ACHN (cell line): ENCODE measurements at places on chromosomes 16 and 17.

DNA sequence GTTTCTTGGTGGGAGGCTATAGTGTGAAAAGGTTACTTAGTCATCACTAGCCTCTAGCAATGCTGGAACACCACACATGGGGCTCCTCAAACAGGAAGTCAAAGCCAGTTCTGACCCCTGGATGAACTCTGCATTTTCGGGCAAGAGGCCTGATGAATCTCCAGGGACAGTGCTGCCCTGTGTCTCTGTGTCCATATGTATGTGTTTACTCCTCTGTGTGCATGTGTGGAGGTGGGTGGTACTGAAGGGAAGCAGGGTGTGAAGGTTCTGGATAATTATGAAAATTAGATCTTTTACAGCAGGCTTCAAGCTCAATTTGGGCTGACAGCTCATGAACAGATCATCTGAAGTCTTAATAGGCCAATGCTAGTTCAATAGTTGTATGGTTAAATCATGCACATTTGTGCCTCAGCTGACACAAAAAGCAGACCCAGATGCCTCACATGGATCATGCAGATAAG lies 133.6 kb downstream of the SNX11 start:
- DNase-seq: peak; percentile 87

GRCh38 chr16:85579191-85579590 lies 33.9 kb upstream of the GSE1 start:
- DNase-seq: no peak

- peak; percentile 81 for DNase-seq
These were observed 46.3 kb downstream of the DNAH9 start for GRCh38 chr17:11644265-11645212.

DNA sequence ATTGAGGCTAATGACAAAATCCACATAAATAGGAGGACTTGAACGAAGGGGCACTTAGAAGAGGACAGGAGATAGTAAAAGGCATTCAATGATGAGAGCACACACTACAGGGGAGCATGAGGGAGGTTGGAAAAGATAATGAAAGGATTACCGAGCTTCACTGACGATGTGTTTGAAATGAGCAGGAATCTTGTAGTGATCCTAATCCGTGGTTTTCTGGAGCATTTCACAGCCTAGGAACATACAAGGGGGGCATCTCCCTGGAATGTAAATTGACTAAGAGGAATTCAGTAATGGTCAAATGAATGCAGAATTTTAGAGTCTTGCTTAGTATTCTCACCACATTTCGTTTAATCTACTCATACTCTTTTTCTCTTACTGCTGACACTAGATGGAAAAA lies 5.2 kb downstream of the ATMIN start:
- DNase-seq: no peak

DNA sequence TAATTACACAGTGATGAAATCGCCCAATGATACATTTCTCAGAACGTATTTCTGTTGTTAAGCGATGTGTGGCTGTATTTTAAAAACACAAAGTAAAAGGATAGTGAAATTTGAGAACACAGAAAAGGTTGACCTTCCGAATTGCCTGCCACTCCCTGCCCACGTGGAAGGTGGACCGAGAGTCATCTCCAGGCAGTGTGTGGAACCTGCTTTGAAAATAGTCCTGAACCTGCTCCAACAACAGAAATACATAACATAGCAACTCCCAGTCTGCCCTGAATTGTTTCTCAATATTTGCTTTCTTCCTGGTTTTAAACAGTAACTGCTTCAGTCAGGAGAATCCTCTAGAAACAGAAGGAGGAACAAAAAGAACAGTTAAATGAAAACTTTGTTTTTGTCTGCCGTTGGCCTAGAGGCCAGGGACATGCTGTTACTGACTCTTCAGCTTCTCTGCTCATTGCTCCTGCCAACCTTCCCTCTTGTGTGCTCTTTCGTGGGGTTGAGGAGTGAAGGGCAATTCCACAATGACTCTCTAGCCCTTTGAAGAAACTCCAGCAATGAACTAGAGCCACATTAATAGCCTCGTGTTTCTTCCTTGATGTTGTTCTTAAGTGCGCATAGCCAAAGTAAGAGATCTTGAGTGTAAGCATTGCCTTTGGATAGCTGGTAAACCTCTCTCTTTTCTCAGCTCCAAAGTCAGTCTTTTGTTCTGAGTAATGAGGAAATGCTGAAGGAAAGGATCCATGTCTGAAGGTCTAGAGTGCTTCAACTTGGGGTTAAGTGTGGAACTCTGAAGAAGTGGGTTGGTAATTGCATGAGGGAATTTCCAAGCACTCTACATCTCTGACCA lies 452.5 kb upstream of the CCL2 start:
- no peak for DNase-seq

DNA sequence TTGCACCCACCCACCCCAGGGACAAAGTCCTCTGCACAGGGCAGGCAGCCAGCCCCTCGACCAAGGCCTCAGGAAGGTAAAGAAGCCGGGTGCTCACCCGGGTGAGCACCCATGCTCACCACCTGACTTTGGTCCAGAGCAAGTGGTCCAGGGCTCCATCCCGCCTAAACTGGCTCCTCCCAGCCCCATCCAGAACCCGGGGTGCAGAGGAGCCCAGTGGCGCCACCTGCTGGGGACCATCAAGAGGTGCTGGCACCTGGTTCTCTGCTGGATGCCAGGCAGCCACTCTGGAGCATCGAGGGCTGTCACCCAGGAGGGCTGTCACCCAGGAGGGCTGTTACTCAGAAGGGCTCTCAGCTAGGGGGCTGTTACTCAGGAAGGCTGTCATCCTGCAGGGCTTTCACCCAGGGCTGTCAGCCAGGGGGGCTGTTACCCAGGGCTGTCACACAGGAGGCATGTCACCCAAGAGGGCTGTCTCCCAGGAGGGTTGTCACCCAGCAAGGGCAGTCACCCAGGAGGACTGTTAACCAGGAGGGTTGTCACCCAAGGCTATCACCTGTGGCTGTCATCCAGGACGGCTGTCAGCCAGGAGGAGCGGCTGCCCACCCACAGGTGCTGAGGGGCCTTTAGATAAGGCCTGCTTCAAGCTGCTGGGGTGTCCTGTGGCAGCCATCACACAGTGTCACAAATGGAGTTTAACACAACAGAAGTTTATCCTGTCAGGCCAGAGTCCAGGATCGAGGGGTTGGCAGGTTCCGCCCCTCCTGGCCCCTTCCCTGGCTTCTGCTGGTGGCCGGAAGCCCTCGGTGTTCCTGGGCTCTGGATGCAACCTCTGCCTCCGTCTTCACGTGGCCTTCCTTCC lies 98.5 kb downstream of the TNFRSF13B start:
- DNase-seq: peak; percentile 51

DNA sequence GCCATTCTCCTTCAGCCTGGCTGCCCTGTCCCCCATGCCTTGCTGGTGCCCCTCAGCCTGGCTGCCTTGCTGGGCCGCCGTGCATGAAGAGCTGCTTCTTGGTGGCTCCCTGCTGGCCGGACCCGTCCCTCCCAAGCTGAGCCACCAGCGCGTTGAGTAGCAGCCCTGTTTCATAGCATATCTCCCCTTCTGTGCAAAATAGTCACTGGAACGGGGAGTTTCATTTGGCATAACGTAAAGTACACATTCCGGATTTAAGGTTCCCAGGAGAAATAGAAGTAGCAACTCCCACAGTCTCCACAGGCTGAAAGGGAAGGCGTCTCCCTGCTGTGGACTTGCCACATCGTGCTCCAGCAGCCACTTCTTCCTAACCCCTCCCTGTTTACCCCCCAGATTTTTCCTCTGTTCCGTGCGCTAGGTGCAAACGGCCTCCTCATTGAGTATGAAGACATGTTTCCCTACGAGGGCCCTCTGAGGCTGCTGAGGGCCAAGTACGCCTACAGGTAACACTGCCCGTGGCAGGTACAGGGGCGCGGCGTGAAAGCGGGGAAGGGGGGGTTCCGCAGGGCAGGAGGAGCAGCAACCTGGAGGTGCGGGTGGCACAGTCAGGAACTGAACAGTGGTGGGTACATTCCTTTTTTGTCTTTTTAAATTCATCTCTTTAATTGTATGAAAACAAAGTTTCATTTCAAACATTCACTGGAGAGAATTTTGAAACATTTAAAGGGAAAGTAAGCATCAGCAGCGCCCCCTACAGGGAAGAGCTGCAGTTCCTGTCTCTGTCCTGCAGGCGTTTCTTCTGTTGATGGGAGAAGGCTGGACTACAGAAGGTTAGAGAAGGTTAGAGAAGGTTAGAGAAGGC lies 5.8 kb upstream of the OGFOD3 start:
- DNase-seq: peak; percentile 47

- DNase-seq: peak; percentile 82
These were observed 27.6 kb downstream of the CCDC40 start for GRCh38 chr17:80063830-80064585.

DNA sequence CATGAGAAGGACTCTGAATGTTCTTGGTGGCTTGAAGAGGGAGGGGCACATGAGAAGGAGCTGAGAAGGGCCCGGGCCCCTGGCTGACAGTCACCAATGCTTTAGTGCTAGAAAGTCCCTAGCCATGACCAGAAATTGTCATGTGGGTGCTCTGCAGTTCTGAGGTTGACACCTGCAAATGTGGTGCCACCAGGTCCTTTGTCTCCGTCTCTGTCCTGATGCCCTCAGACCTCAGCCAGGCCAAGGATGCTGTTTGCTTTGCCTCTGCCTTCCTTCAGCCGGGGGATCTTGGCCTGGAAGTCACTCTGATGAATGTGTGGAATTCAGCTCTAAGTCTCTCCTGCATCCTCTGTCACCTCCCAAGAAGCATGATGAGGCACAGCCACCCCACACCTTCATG lies 63.6 kb downstream of the TNFRSF13B start:
- DNase-seq: no peak

DNA sequence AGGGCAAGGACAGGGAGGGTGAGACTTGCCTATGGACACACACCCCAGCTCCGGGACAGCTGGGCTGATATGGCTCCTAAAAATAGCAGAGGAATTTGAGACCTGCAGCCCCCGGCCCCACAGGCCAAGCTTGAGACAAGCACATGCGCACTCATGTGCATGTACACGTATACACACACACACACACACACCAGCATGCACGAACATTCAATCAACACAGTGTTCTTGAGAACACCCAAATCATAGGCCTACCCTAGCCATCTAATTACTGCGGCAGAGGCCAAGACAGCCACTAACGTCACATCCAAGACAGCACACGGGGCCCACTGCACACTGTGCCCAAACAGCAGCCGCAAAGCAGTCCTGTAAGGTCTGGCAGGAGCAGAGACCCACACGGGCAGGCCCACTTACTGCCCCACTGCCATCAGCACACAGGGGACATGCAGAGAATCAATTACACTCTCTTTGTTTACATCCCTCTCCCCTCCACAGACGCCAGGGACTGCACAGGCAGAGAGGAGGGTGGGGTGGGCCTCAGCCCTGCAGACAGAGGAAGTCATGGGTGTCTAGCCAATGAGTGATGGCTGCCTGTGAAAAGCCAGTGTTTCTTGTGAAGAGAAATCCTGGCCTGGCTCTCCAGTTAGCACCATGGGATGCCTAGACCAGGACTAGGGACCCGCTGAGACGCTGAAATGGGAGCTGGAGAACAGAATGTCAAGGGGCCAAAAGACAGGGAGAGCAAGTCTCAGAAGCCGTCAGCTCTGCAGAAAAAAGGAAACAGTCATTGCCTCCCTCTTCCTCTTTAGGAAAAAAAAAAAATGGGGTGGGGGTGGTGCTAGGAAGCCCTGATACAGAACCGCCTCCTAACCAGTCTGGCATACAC lies 39.3 kb downstream of the MYO18A start:
- no peak for DNase-seq

- peak; percentile 50 for DNase-seq
These were observed 2.9 kb downstream of the KRT39 start for GRCh38 chr17:40963838-40964237.

DNA sequence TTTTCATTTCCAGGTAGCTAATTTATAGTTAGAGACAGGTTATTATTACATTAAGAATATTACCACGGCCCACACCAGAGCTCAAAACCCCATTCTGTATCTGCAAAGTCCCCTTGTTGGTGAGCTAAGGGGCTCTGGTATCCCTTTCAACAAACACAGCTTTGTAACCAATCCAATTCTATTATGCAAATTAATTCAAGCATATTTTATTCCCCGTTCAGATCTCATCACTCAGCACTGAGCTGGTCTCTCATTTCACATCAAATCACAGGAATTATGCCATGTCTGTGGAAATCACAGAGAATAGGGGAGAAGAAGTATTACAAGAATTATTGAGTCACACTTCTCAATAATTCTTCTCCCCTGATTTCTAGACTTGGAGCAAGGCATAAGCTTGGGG lies 111.7 kb downstream of the CDH11 start:
- no peak for DNase-seq

DNA sequence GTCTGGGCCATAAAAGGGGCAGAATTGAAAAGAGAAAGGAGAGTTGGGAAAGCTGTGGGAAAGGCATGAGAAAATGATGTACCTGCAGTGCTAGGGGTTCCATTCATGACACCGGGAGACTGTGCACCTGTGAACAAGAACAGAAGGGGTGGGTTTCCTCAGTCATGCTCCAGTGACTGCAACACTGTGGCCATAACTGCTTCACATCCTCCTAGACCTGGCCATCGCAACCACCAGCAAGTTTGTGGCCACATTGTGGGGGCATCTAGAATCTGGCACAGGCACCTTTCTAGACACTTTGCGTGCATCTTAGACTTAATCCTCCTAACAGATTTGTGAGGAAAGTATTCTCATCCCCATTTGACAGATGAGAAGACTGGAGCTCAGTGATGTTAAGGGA lies 12.7 kb downstream of the GP2 start:
- DNase-seq: no peak

GRCh38 chr17:6471531-6472465 lies 27.5 kb downstream of the PIMREG start:
- peak; percentile 89 for DNase-seq

DNA sequence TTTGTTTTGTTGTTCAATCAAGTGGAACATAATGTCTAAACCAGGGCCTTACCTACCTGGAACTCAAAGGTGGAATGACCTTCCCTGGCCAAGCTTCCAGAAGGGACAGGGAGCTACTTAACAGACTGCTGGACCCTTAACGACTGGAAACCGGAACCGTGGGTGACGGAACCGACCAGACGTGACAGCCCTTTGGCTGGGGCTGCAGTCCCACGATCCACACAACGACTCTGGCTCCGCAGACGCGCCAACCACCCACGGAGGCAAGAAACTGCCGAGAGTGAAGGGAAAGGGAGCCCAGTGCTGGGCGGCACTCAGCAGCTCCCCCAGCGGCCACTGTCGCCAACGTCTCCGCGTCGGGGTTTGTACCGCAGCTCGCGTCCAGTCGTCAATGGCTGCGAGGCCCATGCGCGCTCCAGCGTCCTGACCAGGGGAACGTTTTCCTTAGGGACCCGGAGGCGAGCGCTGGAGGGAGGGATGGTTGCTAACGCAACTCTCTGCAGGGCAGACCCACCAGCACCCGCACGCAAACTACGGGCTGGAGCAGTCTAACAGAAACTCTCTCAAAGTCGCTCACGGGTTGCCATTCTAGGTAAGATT lies 5.5 kb upstream of the KIF22 start:
- DNase-seq: no peak

- peak; percentile 22 for DNase-seq
These were observed 6.1 kb upstream of the TBX2 start for GRCh38 chr17:61393550-61393903.
